T-helper 22 cell (primary cell): ENCODE measurements at places on chromosomes 13 and 19.

DNA sequence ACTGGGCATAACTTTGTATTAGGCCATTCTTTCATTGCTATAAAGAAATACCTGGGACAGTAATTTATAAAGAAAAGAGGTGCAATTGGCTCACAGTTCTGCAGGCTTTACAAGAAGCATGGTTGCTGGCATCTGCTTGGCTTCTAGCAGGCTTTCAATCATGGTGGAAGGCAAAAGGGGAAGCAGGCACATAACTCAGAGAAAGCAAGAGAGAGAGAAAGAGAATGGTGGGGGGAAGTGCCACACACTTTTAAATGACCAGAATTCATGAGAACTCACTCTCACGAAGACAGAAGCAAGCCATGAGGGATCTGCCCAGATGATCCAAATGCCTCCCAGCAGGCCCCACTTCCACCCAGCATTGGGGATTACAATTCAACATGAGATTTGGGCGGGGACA, 179.7 kb downstream of the SPRY2 start:
- DNase-seq = no peak

DNA sequence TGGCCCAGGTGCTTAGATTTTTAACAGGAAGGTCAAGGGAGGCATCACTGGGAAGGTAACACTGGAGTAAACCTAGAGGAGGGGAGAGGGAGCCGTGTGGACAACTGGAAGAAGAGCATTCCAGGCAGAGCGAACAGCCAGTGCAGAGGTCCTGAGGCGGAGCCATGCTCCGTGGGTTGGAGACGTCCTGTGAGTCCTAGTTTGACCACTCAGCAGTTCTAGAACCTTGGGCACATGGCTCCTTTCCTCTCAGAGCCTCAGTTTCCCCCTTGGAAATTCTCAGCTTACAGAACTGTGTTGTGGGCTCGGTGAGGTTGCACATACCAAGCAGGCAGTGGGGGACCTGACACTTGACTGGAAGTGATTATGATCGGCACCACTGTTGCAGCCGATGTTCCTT, 130.9 kb downstream of the DPF1 start:
- DNase-seq = no peak

- peak; percentile 19 for DNase-seq
Measured at GRCh38 chr19:1672038-1672768, 19.8 kb upstream of the TCF3 start.

- no peak for DNase-seq
Measured at GRCh38 chr19:29271341-29271740, 58.4 kb upstream of the UQCRFS1 start.

DNA sequence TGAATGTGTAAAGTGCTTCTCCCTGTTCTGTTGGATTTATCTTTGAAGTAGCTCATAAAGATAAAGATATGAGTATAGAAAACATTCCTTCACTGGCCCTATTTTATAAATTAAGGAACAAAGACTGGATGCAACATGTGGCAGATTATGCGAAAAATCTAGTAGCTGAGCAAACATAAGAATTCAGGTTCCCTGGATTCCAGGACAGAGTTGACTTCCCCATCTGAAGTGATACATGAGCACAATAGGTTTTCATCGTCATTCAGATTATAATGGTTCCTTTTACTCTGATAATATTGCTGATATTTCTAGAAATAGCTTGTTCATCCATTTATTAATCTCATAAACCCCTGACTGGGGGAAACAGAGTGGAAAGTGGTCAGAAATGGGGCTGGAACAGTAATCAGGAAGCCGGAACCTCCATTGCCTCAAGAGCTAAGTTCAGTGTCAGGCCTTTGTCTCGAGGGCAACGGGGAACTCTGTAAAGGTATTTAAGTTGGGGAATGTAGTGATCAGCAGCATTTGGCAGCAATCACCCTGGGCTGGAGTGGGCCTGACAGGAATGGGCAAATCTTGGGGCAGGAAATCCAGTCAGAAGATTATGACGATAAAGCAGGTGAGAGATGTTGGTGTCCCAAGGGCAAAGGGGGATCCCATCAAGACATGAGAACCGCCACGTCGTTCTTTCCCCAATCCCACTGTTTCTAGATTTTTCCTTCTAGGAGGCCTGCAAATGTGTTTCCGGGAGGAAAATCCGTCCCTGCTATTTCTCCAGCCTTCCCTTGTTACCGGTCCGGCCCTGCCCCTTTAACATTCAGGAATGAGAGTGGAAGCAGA, 232.5 kb upstream of the SERP2 start:
- DNase-seq = no peak
